Cardiac fibroblast (primary cell): ENCODE measurements at places on chromosomes 5 and 9.

DNA sequence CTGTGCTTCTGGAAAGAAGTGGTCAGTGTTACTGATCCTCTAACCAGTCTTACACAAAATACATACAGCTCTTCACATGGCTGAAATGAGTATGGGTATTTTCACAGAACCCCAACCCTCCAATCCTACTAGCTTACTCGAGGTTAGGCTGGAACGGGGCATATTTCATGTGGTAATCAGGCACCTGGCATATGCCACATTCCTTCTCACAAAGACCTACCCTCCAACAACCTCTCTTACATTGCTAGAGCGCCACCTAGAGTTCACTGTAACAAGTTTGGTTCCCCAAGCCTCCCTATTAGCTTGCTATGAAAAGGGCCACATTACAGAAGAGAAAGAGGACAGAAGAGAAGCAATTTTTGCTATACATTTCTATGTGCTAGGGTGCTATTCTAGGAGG, 597.3 kb downstream of the PRELID2 start:
- DNase-seq = peak; percentile 83

DNA sequence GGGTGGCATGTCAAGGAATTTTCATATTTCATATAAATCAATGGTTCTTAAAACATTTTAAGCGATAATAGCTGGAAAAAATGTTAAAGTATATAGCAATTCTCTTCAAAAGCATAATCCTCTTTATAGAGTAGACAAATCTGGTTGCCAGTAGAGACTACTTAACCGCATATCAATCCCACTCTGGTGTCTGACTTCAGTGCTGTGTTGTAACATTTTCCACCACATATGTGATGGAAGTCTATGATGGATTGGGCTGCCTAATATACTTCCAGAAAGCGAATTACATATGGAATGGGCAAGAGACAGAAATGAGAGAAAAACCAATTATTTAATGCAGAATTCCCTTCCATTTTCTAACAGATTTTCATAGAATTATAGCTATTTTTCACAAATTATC, 54.3 kb downstream of the FBN2 start:
- DNase-seq = no peak

DNA sequence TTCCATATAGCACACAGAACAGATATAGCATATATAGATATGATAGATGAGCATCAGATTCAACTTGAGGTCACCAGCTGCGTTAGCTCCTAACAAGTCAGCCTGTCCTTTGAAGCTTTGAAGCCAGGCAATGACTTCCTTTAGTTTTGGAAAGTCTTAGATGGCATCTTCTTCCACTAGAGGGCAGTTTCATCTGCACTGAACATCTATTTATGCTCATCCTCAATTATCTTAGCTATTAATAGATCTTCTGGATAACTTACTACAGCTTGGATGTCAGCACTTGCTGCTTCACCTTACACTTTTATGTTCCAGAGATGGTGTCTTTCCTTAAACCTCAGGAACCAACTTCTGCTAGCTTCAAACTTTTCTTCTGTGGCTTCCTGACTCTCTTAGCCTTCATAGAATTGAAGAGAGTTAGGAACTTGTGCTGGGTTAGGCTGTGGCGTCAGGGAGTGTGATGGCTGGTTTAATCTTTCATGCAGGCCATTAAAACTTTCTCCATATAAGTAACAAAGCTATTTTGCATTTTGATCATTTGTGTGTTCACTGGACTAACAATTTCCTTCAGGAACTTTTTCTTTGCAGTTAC, 1401.4 kb downstream of the EFNA5 start:
- DNase-seq = peak; percentile 32

- no peak for DNase-seq
Observed at GRCh38 chr5:1304033-1304432, 9.2 kb upstream of the TERT start.

GRCh38 chr5:1545126-1545804, 21.5 kb upstream of the LPCAT1 start:
- no peak for DNase-seq

- DNase-seq = peak; percentile 88
Observed at GRCh38 chr9:110626101-110626829, 42.3 kb upstream of the MUSK start.

DNA sequence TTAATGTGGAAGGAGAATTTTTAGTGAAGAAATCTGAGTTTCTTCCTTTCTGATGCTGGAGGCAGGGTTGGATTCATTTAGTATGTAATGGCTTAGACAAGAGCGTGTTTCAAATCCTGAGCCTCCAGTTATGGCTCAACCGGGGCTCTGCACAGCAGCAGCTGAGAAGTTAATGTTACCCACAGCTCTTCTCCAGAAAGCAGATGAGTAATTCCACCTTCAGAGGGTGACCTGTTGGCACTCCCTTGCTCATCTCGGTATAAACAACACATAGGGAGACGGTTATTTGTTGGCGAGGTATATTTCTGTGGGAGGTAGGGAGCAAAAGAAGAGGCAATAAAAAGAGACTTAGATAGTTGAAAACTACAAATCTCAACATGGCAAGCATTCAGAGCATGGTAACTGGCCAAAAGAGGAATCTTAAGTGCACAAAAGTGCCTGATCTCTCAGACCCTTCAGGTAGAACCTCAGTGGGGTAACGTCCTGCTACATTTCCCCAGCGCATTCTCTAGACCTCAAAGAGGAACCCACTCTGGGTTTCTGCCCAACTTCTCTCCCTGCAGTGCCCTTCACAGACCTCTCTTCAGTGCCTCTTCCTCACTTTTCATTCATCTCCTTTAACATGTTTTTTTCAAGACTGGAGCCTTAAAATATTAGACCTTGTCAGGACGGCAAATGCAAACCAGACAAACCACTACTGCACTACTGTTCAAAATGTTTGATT, 417.5 kb upstream of the ADAMTSL1 start:
- DNase-seq = no peak

- no peak for DNase-seq
Observed at GRCh38 chr9:91305596-91306295, 56.0 kb downstream of the AUH start.

DNA sequence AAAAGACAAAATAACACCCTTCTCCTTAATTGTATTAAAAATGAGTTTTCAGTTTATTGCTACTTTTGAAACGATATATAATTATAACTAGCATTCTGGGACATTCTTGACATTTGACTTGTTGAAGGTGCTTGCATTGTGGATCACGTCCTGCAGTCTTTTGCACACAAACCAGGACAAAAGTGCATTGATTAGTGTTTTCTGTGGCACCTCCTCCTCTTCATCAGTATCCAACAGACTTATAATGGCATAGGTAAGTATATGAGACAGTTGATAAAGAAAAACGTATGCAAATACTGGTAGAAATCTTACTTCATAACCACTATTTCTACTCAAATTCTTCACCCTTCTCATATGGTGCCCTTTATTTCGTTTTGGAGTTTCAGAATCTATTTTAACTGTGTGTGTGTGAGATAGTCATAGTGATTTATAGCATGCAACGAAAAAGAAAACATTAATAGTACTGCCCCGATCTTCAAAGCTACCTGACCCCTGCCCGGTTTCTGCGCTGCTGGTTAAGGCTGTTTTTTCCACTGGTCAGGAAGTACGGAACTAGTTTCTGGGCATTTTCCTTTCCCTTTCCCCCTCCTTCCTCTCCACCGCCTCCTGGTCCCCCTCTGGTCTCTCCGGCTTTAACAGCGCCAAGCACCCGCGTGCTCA, 639 bp upstream of the RASA1 start:
- no peak for DNase-seq

DNA sequence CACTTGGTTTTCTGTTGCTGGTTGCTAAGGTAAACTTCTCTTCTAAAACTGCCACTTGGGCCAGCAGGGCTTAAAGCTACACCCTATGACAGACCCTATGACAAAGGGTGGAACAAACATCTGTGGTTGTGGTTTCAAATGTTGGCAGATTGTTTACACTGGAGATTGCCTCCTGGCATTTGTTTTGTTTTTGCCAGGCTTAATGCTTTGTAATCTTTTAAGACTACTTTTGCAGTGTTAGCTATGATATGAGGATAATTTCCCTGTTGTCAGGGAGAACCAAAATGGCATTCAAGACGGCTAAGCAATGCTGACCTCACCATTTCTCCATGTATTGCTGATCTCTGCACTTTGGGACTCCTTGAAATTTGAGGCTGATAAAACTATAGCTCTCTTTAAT, 50.3 kb downstream of the MAMDC2 start:
- no peak for DNase-seq

DNA sequence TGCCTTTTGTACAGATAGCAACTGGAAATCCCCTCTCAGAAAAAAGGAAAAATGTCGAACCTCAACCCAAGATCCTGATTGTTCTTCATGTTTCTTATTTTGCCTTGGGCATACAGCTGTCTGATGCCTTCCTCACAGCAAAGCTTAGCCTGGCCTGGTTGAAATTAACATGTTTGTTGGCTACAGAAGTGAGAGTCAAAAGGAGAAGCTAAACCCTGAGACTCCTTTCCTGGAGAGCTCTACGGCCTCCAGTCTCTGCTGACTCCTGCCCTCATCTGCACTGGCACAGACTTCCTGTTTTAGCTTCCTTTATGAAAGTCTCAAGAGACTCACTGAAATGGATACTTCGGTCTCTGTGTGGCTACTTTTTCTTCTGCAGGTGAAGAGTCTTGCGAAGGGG, 186.7 kb downstream of the PARP8 start:
- DNase-seq = no peak

- no peak for DNase-seq
Observed at GRCh38 chr5:169012450-169012849, 288.5 kb downstream of the SLIT3 start.
